NCI-H1105 treated with DMSO at 0.1 percent for 48 hours (cell line): ENCODE measurements at places on chromosomes 4 and X.

DNA sequence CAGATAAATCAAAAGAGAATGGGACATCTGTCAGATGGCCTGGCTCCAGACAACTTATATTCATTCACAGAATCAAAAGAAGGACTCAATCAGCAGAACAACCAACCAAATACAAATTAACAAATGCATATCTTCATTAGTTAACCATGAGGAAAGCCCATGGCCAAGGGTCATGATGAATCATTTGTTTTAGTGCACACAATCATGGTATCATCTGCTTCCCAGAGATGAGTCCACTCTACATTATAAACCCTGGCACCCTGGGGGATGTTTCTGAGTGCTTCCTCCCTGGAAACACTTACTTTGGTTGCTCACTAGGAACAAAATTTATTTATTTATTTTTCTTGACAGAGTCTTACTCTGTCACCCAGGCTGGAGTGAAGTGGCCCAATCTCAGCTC lies 453.3 kb upstream of the HS3ST1 start:
- DNase-seq: no peak

GRCh38 chrX:117972711-117973109 lies 143.9 kb downstream of the KLHL13 start:
- DNase-seq: no peak

- DNase-seq: no peak
Measured at GRCh38 chrX:134570899-134571298, 87.4 kb downstream of the PLAC1 start.

DNA sequence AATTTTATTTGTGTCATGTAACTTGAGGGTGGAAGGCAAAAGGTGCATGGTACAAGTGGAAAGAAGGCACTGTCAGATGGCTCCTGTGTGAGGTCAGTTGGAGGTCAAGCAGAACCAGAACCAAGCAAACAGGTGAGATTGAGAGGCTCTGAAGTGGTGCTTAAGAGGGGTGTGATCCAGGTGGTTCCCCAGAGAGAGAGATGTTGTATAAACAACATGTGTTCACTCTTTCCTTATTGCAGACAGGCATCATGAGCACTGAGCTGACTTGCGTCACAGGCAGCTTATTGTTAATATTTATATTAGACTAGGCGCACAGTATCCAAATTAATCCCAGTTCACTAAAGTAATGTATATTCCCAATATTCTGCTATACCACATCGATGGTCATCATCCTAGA lies 56.8 kb downstream of the CXCL13 start:
- no peak for DNase-seq

GRCh38 chr4:2948895-2949781 lies 14.1 kb downstream of the NOP14 start:
- no peak for DNase-seq

DNA sequence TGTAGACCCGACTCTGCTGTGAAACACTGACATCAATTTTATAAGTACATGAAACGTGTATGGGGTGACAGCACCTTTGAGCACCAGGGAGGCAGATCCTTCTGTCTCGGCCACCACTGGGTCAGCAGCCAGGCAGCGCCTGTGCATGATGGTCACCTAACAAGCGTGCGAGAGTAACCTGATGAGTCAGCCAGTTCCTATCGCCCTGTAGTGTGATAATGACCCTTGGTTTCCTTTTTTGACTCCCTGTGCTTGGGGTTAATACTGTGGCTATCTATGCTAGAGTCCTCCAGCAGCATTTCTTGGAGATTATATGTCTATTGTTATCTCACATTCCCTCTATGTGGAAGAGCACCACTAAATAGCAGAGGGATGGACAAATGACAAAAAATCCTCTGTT lies 101.6 kb downstream of the NPNT start:
- no peak for DNase-seq

- DNase-seq: no peak
Measured at GRCh38 chr4:156794863-156795262, 176.7 kb downstream of the PDGFC start.

- no peak for DNase-seq
Measured at GRCh38 chr4:1713003-1713851, 1.1 kb upstream of the SLBP start.

- peak; percentile 97 for DNase-seq
Measured at GRCh38 chr4:108247387-108248049, 78.8 kb upstream of the LEF1 start.

DNA sequence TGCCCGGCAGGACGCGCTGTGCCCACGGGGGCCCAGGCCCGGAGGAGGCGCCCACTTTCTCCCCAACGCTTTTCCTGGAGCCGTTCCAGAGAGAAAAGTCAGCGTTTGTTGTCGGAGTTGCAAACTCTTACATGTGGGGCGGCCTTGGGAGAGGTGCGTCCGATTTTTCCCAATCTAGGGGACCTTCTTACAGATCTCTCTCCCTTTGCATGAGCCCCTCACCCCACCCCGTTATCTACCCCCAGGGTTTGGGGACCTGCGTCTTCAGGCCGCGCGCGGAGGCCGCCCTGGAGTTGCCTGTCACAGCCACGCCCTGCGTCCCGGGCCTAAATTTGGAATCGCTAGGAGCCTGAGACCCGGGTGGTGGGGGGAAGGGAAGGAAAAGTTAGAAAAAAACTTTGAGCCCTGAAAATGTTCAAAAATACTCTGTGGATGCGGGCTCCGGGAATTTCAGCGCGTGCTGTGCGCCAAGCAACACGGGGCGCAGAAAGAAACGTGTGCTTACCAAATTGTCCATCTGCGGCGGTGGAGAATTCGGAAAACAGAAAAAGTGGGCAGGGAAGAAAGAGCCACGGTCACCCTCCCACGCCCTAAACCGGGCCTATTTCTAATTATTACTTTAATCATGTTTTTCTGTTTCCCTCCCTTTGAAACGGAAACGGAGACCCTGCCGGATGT lies 587 bp downstream of the CD99 start:
- no peak for DNase-seq

DNA sequence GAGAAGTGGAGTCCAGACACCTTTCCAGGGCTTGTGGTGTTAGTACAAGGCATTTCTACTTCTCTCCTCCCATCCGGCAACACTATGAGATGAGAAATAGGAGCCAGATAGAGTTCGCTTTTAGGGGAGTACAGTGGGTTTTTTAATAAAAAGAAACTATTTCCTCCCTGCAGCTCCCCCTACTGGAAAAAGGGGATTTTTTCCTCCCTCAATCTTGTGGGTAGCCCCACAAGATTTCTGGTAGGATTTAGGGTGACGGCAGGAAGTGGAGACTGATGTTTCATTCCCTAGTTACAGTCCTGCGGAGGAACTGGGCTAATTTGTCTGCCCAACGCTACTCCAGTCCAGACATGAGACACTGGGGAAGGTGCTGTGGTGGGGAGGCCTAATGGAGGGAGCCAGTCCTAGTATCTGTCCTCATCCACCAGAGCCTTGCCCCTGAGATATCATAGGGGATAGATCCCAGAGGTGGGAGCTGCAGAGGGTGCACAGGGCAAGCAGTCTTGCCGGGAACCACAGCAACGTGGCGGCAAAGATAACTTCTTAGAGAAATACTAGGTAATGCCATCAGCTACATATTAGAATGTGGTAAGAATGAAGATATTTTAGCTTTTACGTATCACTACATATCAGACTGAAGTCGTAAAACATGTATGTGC lies 45.5 kb upstream of the PRKG2 start:
- DNase-seq: no peak

DNA sequence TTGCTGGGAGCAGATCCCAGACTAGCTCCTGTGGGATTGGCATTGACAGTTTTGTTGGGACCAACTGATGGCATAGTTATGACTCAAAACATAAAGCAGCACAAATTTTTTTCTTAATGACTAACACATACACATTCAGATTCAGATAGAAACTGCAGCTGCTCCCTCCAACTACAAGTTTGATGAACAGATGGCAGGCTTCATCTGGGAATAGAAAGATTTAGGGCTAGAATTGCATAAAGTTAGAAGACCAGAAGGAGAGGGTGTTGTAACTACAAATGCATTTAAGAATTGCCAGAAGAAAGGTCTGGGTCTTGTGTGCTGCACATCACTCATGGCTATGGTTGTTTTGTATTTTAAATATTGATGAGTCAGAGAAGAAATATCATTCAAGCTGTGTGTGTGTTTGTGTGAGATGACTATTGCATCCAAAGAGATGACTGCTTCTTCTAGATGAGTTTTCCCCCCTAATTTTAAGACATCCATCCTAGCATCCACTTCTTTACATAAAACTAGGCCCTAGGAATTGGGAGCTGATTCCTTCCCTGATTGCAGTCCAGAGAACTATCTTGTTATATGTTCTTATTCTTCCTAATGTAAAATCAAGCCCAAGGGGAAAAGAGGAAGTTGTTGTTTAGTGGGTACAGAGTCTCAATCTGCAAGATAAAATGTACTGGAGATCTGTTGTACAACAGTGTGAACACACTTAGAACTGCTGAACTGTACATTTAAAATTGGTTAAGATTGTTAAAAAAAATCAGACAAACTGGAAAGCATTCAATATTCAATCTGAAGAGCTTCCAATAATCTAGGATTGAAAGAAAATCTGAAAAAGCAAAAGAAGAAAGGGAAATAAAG lies 175.1 kb downstream of the PARM1 start:
- DNase-seq: no peak

DNA sequence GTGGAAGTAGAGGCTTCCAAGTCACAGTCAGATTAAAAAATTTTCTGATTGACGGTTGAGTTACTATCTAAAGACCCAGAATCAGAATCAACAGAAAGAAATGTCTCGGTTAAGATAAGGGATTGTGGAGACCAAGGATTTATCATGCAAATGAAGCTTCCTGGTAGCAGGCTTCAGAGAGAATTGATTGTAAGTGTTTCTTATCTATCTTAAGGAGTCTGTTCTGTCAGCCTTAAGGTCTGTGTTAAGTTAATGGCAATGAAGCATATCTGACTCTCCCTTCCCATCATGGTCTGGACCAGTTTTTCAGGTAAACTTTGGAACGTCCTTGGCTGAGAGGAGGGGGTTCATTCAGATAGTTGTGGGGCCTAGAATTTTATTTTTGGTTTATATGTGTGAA lies 780.2 kb downstream of the FAM133A start:
- DNase-seq: no peak

- DNase-seq: no peak
Measured at GRCh38 chrX:83630662-83631061, 122.6 kb downstream of the POU3F4 start.

DNA sequence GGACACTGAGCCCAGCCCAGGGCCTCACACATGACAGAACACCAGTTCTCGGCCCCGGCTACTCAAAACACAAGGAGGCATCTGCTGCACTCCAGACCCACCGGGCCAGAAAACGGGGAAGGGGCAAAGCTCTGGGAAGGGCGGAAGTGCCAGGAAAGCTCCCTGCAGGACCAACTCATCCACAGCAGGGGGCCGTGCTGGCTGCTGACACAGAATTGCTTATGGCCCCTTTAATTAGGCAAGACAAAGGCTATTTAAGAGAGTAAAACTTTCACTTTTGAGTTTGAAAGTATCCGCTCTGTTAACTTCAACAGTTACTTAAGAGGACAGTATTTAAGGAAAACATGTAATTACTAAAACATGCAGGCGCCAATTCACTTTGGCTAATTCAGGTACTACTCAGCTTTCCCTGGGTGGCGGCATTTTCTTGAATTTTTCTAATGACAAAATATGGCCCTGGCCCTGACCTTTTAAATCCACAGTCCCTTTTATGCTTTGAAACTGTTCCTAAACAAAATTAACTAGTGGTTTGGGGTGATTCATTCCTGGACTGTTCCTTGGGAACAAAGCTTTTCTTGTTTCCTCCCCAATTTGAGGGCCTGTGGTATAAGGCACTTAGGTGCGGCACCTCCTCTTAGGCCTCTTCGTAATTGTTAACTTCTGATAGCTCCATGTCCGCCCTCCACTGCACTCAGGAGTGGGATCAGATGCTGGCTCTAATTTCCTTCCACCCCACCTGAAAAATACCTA lies 40.4 kb downstream of the NSG1 start:
- no peak for DNase-seq

GRCh38 chr4:138291431-138291830 lies 49.3 kb upstream of the SLC7A11 start:
- no peak for DNase-seq

GRCh38 chr4:38920186-38920585 lies 52.6 kb downstream of the FAM114A1 start:
- DNase-seq: no peak

- DNase-seq: no peak
Measured at GRCh38 chr4:102612824-102613366, 111.7 kb downstream of the NFKB1 start.

DNA sequence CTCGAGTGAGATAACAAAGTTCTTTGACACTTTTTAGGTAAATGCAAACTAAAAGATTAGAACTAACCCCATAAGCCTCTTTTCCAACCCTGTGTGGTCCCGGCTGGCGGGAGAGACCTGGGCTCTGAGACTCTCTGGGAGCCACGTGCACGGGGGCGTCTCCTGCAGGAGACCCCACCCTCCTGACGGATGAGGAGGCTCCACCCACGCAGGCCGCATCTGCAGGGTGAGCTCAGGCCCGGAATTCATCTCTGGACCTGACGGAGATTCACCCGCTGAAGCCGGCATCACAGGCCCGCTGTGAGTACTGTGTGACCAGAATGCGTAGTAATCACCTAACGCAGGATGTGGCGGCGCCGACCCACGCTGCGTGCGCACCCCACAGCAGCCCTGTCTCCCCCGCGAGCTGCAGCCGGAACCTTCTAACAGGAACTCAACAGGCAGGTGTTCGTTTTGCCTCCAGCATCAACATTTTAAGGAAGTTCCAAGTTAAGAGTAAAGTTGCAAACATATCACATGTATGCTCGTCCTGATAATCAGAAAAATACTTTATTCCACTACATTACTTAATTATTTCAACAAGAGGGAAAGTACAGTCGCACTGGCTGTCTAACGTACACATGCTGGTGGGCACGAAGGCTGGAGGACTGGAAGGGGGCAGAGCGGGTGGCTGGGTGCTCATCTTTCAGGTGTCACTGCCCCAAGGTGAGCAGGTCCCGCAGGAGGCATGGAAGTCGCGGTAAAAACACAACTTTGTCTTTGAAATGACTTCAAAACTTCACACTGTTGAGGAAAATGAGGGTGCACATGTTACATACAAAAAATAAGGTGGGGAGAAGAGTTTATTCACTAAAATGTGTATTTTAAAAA lies 44.5 kb downstream of the FGFRL1 start:
- no peak for DNase-seq

GRCh38 chr4:74105656-74106280 lies 6.8 kb upstream of the CXCL2 start:
- no peak for DNase-seq

GRCh38 chr4:1351854-1352566 lies 5.0 kb downstream of the UVSSA start:
- DNase-seq: peak; percentile 43
